ENCODE measurements at places on chromosomes 11 and 22.
A peak's percentile ranks its signal among the peaks of the same experiment; 100 is the strongest.

DNA sequence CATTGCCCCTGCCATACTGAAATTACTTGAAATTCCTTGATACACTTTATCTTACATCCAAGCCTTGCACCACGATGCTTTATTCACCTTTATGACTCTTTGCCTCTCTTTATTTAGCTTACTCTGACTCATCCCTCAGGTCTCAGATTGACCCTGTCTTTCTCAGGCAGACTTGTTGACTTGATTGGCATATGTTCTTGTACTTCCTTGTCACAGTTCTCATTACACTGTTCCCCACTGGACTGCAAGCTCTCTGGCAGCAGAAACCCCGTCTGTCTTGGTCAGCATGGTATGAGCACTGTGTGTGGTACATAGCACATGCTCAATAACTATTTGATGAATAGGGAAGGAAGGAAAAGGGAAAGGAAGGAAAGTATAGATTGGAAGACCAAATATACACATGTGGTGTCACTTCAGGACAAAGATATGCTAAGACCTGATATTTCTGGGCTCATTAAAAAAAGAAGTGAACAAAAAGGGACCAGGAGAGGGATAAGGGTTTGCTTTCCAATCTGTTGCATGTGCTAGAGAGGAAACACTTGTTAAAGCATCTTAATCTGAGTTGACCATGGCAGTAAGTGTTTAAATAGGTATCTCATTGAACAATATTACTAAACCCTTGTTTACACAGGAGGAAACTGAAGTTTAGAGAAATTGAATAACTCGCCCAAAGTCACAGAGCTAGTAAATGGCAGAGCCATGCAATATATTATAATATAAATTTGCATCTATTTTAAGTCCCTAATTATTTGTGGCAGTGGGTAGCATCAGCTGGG is 7.2 kb downstream of the LYVE1 start:
- DNase-seq = no peak

DNA sequence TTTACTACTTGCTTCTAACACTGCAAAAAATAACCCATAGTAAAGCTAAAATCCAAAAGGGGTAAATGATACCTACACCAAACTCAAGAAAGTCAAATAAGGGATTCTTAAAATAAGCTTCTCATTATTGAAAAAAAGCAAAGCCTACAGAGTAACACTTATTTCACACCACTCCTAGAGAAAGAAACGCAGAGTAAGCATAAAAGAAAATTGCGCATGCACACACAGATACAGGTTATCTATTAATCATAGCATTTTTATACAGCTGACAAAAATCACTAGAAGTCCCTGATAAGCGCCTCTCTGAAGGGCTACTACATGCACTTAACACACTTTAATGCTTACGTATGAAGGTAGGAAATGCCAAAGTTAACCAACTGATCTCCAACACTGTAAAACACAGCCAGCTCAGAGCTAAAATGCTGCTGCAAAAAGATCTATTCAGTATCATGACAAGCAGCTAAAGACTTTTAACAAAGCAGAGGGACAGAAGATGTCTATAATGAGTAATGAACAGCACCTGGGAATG is 14.0 kb downstream of the RBFOX2 start:
- DNase-seq = no peak

GRCh38 chr11:77497368-77497767 is 23.5 kb upstream of the PAK1 start:
- no peak for DNase-seq

DNA sequence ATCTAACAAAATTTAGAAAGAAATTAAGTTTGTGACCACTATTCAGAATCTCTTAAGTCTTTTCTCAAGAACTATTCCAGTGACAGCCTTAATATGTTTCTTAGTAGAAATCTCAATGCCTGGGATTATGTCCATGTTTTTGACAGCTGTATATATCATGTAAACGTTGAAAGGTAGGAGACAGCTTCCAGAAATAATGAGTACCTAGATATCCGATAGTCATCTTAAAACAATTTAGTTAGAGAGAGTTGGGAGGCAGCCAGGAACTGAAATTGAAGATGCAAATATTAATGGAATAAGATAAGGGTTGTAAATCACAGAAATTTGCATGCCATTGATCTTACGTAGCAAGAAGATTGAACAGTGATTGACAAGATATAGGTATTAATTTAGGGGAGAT is 955.2 kb downstream of the JRKL start:
- DNase-seq = no peak

DNA sequence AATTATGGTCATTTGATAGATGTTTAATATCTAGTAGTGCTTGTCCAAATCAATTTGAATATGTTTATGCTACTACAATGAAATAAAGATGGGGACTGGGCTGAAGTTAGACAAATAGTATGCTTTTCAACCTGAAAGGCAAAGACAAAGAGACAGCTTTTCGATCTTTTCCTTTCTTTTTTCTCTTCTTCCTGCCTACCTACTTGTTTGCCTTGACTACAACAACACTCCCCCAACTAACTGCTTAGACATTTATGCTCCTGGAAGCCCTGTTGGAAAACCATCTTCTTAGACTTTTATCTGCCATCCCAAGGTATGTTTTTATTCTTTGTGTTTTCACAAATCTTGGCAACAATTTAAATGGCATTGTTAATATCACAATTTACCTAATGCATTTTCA is 374.4 kb upstream of the DDI1 start:
- DNase-seq = no peak

DNA sequence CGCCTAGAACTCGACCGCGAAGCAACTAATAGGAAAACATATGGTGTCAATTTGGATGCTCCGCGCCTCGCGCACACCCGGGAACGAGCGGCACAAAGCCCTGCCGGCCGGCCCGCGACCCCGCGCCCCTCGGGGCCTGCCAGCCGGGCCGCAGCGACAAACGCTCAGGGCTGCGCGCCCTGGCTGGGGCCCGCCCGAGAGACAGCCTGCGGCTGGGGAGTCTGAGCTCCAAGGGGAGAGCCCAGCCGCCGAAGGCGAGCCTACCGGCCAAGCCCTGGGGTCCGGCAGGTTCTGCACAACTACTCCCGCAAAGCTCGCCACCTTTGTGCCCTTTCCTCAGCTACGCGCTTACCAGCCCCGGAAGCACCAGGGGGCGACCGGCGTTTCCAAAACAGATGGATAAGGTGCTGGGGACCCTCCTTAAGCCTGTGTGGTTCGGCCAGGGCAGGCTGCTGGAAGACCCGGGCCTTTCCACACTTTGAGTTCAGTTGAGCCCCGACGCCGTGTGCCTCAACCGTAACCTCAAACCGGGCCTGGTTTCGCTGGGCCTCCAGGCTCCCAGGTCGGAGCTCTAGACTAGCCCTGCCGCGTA is 6.0 kb downstream of the PAX6 start:
- no peak for DNase-seq

GRCh38 chr11:110100476-110101240 is 7.5 kb downstream of the ZC3H12C start:
- DNase-seq = peak; percentile 37

Measured in globus pallidus (tissue), 1 donor.